ENCODE measurements at places on chromosomes 3 and 15. TPM values are rescaled to one million over a fixed set of nuclear protein-coding genes. Genes with fewer than 3 reads are reported as not detected.

Gene RGMA
- 0.25 TPM for total RNA-seq

Gene ADGRG7
- not detected for total RNA-seq

Gene SLC9C1
- not detected for total RNA-seq

Gene REC114
- not detected for total RNA-seq

Gene GUCA1C
- not detected for total RNA-seq

Gene LEKR1
- 0.47 TPM for total RNA-seq

Gene RRP9
- total RNA-seq, result 25.1 TPM

Gene HES1
- total RNA-seq, result 2.7 TPM

Gene TUSC7
- total RNA-seq, result not detected

Gene BFSP2
- not detected for total RNA-seq

Gene OR5K2
- total RNA-seq, result not detected

DNA sequence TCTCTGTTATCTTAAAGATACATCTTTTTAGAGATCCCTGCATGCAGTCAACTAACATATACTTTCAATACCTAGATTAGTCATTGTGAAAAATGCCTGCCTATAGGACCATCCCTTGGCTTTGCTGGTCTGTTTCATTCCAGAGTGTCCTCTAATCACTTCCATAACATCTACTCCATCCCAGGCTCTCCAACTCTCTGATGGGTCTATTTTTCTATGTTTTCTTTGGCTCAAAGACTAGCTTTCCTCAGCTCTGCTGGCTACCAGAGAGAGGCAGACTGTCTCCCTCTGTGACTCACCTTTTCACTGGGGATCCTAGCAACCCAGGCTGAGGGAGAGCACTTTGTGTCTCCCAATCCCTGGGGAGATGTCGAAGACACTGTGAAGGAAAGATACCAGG is 547.7 kb upstream of the MCTP2 start:
- H3K27me3 ChIP-seq, result no peaks in the 10 kb centered on the region
- H3K36me3 ChIP-seq, result no peaks in the 10 kb centered on the region
- DNase-seq, result no peak
- H3K4me3 ChIP-seq, result no peak overlapping the region
- no peaks in the 10 kb centered on the region for H3K4me1 ChIP-seq
- no peak overlapping the region for H3K27ac ChIP-seq

GRCh38 chr3:145429546-145429945 is 731.4 kb downstream of the PLOD2 start:
- no peaks in the 10 kb centered on the region for H3K4me1 ChIP-seq
- H3K36me3 ChIP-seq, result no peaks in the 10 kb centered on the region
- H3K4me3 ChIP-seq, result no peak overlapping the region

DNA sequence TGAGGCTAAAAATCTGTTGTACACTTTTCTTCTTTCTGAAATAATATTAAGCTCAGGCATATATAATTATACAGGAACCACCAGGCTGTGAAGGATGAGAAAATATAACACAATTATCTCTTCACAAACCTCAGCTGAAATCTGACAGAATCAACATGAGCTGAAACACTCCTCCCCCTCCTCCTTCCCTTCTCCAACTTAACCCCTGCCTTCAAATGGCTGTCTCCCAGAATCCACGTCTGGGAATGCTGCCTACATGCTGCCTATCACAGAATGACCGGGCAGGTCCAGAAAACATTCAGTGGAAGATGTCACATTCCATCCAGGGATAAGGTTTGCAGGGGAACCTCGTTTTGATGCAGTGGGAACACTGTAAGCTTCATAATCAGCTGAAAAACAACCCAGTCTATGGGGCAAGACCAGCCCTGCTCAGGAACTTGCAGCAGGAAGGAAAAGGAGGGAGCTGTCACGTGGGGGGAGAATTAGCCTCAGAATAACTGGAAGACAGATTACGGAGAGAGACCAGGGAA is 44.0 kb upstream of the SEMA6D start:
- no peak for DNase-seq
- no peaks in the 10 kb centered on the region for H3K4me1 ChIP-seq
- no peak overlapping the region for H3K4me3 ChIP-seq
- no peak overlapping the region for H3K27ac ChIP-seq
- H3K36me3 ChIP-seq, result no peaks in the 10 kb centered on the region

GRCh38 chr15:60340207-60340921 is 57.4 kb downstream of the ANXA2 start:
- H3K27ac ChIP-seq, result no peak overlapping the region
- no peaks in the 10 kb centered on the region for H3K4me1 ChIP-seq
- H3K4me3 ChIP-seq, result no peak overlapping the region

- peaks cover 20% of the 10 kb centered on the region for H3K4me1 ChIP-seq
- H3K4me3 ChIP-seq, result peak overlapping the region; percentile 84
- peaks cover 4% of the 10 kb centered on the region for H3K36me3 ChIP-seq
- H3K27ac ChIP-seq, result peak overlapping the region; percentile 95
- DNase-seq, result no peak
Measured at GRCh38 chr3:52771334-52771681, 568 bp upstream of the NEK4 start.

GRCh38 chr3:101177577-101177976 is 142.8 kb downstream of the IMPG2 start:
- H3K36me3 ChIP-seq, result no peaks in the 10 kb centered on the region
- no peak overlapping the region for H3K27ac ChIP-seq
- H3K4me3 ChIP-seq, result no peak overlapping the region
- no peaks in the 10 kb centered on the region for H3K27me3 ChIP-seq
- H3K4me1 ChIP-seq, result no peaks in the 10 kb centered on the region

DNA sequence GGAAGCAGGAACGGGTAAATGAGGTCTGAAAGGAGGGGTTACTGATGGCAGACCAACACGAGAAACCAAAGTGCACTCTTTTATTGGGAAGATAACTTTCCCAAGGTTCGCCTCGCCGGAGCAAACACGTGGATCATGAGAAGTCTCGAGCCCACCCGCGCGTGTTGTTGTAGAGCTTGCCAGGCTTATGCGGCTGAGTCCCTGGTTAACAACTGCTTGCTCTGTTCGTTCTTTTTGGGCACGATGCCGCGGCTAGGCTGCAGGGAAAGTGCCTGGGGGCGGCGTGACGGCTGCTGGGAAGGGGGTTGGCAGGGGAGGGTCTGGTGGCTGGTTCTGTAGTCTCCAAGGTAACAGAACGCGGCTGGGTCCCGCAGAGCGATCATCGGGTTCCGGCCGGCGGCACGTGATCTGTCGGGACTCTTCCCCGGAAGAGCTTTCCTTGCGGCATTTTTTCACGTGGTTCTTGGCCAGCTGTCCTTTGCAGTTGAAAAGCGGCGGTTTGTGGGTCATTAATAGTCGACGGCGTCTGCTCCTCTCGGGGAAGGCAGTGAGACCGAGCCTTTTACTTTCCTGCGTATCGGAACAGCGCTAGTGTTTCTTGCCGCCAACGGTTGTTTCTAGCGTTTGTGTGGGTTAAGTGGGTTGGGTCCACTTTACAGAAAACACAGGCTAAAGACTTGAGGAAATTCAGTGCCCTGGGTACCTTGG is 1.5 kb downstream of the MGA start:
- peaks cover 26% of the 10 kb centered on the region for H3K27me3 ChIP-seq
- peaks cover 36% of the 10 kb centered on the region for H3K4me1 ChIP-seq
- H3K4me3 ChIP-seq, result peak overlapping the region; percentile 83
- DNase-seq, result peak; percentile 62
- peak overlapping the region; percentile 91 for H3K27ac ChIP-seq

DNA sequence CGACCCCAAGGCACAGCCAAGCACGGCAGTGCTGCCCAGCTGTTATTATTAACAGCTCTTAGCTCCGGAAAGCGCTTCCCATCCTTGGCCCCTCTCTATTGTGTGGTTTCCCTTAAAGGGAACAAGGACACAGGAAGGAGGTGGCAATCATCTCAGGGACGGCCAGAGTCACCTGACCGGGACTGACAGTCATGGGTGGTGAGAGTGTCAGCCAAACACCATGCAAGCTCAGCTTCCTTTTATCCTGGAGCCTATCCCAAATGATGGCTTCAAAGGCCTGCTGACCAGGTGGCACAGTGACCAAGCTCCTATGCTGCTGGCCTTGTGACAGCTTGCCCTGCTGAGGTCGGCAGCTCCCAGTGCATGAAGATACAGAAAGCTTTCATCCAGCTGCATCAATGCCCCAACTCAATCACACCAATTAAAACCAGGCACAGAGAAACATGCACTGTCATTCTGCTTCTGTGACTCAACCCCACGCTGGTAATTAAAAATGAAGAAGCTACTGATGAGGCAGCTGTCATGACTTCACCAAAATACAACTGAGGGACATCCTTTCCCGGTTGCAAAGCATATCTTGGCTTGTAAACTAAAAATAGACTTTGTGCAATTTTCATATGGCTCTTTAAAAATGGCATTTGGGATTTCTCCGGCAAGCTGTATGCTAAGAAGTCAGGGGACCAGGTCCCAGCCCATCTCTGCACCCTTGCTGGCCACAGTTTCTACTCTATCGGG is 34.0 kb downstream of the PCSK6 start:
- no peak for DNase-seq
- no peak overlapping the region for H3K27ac ChIP-seq
- no peak overlapping the region for H3K4me3 ChIP-seq
- H3K4me1 ChIP-seq, result peaks cover 12% of the 10 kb centered on the region

DNA sequence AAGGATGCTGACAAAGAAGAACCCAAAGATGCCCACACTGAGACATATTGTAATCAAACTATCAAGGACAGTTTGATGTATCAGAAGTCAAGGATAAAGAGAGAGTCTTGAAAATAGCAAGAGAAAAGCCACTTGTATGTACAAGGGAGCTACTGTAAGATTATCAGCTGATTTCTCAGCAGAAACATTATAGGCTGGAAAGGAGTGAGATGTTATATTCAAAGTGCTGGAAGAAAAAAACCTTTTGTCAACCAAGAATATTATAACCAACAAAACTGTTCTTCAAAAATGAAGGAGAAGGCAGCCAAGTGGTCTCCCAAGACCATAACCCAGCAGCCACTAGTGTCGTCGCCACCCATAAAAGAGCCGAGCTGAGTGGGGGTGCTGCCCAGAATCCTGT is 93.2 kb downstream of the KLF13 start:
- no peaks in the 10 kb centered on the region for H3K27me3 ChIP-seq
- H3K4me1 ChIP-seq, result no peaks in the 10 kb centered on the region
- no peak overlapping the region for H3K4me3 ChIP-seq
- H3K27ac ChIP-seq, result no peak overlapping the region
- DNase-seq, result no peak

GRCh38 chr15:41334293-41335120 is 1.8 kb downstream of the NUSAP1 start:
- H3K27ac ChIP-seq, result peak overlapping the region; percentile 98
- DNase-seq, result no peak
- H3K4me3 ChIP-seq, result peak overlapping the region; percentile 92
- no peaks in the 10 kb centered on the region for H3K27me3 ChIP-seq
- peaks cover 44% of the 10 kb centered on the region for H3K4me1 ChIP-seq

DNA sequence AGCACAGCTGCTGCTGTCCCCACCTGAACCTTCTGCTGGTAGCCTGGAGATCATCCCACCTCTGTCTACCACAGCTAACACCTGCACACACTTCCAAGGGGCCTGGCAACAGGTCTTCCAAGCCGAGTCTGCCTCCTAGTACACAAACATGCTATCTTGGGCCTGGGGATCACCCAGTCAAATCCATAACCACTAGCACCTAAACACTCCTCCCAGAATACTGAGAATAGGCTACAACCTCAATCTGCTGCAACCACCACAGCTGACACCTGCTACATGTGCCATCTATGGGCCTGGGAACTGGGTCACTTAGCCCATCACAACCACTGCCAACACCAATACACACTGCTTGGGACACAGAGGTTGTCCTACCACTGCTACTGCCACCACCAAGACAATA is 362.8 kb upstream of the ARPP21 start:
- H3K36me3 ChIP-seq, result no peaks in the 10 kb centered on the region
- peaks cover 4% of the 10 kb centered on the region for H3K27me3 ChIP-seq
- no peak for DNase-seq
- no peak overlapping the region for H3K27ac ChIP-seq
- no peaks in the 10 kb centered on the region for H3K4me1 ChIP-seq

DNA sequence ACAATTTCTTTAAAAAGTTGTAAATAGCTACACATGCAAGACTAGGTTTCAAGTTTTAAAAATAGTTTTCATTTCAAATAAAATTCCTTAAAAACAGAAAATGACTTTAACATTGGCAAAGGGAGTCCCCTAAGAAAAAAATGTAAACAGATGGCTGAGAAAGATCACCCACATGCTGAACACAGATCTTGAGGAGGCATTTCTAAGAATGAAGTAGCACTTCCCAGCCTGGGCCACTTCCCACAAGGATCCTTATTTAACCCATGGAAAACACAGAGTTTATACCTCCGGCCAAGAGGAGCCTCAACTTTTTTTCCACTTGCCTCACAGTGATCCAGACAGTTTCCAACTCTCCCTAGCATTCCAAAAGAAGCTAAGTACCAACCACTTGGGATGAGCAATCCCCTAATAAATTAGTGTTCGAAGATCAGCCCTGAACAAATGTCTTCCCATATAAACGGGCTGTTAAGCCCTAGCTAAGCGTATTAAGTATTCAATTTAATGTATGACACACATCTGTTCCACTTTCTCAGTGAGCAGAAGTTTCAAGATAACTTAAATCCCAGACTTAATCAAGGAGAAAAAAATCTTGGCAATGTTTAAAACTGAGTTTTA is 61.4 kb downstream of the GADL1 start:
- H3K4me3 ChIP-seq, result no peak overlapping the region
- H3K36me3 ChIP-seq, result no peaks in the 10 kb centered on the region
- DNase-seq, result no peak
- no peak overlapping the region for H3K27ac ChIP-seq

- peaks cover 5% of the 10 kb centered on the region for H3K4me1 ChIP-seq
- no peaks in the 10 kb centered on the region for H3K36me3 ChIP-seq
- no peak overlapping the region for H3K27ac ChIP-seq
- no peak for DNase-seq
- no peaks in the 10 kb centered on the region for H3K27me3 ChIP-seq
Measured at GRCh38 chr3:177687291-177687690, 490.0 kb upstream of the TBL1XR1 start.

DNA sequence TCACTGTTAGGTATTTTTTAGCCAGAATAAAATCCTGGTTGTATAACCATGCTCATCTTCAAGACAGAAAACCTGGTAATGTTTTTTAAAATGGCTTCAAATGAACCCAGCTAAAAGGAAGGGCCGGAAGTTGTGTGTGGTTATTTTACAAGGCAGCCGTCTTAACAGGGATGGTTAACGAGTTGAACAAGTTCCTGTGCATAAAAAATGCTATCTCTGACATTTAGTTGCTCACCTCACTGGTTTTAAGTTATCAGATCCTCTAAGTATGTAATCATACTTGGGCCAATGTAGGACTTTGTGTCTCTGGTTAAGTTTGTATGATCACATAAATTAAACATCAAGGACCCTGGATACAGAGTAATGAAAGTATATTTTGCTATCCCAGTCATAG is 2.1 kb downstream of the ATP11B start:
- H3K27me3 ChIP-seq, result no peaks in the 10 kb centered on the region
- H3K4me3 ChIP-seq, result peak overlapping the region; percentile 91
- peaks cover 32% of the 10 kb centered on the region for H3K4me1 ChIP-seq
- DNase-seq, result peak; percentile 72
